Left renal cortex interstitium (tissue), 4 donors: ENCODE measurements at places on chromosomes 12 and 14. TPM values are rescaled to one million over a fixed set of nuclear protein-coding genes. Genes with fewer than 3 reads are reported as not detected.

The WBP11 gene
- polyA plus RNA-seq = 98.1 TPM

The KRT85 gene
- polyA plus RNA-seq = not detected

The PTMS gene
- polyA plus RNA-seq = 694 TPM

The C1S gene
- polyA plus RNA-seq = 51.9 TPM

The DBX2 gene
- polyA plus RNA-seq = 0.17 TPM

The HOXC12 gene
- not detected for polyA plus RNA-seq

The PTPRQ gene
- 15.0 TPM for polyA plus RNA-seq

The KLRF1 gene
- 0.68 TPM for polyA plus RNA-seq

GRCh38 chr12:8466241-8466640 lies 10.5 kb downstream of the CLEC6A start:
- no peak for DNase-seq

DNA sequence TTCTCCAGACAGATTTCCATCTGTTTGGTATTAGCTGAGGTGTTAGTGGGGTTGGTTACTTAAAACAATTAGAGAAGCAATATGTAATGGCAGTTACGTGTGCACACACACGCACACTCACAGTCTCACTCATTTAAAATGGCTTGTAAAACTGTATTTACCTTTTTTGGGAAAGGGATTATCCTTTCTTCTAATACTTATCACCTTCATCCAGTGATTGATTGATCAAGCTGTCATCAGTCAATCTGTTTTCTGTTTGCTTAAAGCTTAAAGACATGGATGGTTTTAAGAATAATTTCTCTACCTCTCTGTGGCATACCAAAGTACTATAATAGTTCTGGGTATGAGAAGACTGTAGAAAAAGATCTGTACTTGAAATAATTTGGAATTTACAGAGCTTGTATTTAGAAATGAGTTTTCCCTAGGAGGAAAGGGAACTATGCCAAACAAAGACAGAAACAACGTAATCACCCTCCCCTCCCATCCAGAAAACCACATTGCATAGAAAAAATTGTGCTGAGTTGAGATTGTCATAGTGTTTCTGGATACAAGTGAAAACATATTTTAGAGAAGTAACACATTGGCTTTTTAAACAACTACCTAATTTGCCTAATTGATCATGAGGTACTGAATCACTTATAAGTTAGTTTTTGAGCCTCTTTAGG lies 455.8 kb downstream of the PCNX1 start:
- DNase-seq = no peak

DNA sequence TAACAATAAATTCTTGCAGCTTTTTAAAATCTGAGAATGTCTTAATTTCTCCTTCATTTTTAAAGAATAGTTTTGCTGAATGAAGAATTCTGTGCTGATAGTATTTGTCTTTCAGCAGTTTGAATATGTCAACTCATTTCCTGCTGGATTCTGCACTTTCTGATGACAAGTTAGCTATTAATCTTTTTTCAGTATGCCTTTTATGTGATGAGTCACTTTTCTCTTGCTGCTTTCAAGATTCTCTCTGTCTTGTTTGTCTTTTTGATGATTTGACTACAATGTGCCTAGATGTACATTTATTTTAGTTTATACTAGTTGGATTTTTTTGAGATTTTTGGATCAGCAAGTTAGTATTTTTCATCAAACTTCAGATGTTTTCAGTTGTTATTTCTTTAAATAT lies 87.9 kb upstream of the AVPR1A start:
- DNase-seq = no peak

DNA sequence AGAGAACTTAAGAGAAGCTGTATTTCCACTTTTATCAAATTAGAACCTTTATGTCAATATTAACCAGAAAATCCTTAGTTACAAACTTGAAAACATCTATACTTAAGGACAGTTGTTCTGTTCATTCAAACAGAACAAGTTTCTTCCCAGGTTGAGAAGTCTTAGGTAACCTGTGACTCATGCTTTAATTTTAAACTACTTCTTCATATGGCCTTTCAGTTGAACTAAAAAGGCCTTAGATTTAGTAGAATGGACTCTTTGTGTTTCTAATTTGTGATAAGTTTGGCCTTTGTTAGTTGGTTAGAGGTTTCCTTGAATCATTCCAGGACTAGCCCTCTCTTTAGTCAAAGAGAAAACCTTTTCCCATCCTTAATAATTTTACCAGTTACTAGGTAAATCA lies 274.2 kb downstream of the FUT8 start:
- DNase-seq = no peak

- no peak for DNase-seq
Measured at GRCh38 chr14:105505101-105505500, 14.1 kb downstream of the TEDC1 start.

- DNase-seq = no peak
Measured at GRCh38 chr14:29178971-29179370, 412.4 kb downstream of the FOXG1 start.

DNA sequence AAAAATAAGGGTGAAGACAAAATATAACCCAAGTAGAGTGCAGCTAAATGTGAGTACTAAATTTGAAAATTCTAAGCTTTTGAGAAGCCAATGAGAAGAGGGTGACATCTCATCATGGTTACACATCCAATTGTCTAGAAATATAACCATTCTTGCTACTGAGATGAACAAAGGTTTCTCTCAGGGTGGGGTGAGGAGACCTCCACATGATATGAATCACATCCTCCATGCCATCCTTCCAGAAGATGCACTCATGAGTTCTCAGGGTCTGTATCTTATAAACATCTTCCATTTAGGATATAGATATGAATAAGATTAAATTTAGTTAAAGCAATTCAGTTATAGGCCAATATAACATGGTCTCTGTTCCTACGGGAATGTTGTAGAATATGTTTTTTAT lies 38.9 kb upstream of the E2F7 start:
- no peak for DNase-seq

- DNase-seq = no peak
Measured at GRCh38 chr14:52923902-52924575, 26.8 kb downstream of the FERMT2 start.

DNA sequence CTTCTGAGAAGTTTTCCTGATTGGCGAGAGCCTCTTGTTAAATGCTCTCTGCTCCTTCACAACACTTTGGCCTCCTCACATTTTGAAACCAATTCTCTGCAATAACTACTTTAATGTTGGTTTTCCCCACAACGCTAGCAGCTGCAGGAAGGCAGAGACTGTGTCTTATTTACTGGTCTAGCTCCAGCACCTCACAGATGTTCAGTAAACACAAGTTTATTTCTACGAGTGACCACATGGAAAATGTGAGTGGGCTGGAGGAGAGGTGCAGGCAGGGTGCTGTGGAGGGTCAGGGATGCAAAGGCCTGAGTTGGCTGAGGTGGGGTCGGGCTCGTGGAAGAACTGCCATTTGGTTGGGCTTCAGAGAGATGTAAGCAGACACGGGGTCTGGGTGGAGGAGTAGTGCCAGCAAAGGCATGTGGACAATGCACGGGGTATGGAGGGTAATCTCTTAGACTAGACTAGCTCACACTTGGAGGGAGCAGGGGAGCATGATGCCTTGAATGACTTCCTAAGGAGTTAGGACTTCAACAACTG lies 117.4 kb upstream of the RTL1 start:
- DNase-seq = no peak

GRCh38 chr12:52390739-52391617 lies 5.5 kb upstream of the KRT84 start:
- no peak for DNase-seq

DNA sequence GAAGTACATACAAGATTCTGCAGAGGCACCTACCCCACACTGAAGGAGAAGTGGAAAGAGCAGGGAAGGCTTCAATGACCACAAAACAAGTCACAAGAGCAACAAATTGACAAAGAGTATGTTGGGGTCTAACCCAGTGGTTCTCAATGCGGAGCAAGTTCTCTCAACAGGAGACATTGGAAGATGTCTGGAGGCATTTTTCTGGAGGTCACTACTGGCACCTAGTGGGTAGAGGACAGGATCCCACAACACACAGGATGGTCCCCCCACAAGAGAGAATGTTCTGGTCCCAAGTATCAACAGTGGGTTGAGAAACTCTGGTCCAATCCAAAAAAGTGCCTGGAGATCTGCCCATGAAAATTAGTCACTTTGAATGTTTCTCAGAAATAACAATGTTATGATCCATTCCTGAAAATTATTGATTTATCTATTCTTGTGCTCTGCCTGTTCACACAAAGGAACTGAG lies 3.4 kb downstream of the SSH1 start:
- no peak for DNase-seq

GRCh38 chr12:79776111-79776510 lies 85.3 kb upstream of the PAWR start:
- DNase-seq = no peak

DNA sequence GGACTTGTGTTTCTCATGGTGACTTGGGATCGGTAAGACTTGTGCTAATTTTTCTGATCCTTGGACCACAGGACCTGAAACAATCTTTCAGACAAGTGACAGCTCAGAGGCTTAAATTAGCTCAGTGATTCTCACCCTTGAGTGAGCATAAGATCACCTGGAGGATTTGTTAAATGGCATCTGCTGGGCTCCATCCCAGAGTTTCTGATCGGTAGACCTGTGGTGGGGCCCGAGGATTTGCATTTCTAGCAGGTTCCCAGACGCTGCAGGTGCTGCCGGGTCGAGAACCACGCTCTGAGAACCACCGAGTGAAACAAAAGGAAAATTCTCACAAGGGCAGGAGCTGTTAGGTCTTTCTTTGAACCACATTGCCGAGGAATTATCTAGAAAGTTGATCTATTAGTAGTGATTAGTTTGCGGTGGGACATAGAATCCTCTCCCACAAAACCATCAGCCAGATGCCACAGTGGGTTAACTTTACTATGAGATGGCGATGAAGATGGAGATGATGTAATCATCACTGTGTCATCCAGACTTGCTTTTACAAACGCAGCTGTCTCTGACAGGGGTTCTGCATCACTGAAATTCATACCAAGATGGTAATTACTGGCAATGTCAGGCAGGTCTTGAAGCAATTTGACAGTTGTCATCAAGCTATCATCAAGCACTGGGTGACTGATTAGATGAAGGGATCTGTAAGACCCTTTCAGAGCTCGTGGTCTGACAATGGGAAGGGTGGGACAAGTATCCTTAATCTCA lies 184.0 kb downstream of the AACS start:
- no peak for DNase-seq

DNA sequence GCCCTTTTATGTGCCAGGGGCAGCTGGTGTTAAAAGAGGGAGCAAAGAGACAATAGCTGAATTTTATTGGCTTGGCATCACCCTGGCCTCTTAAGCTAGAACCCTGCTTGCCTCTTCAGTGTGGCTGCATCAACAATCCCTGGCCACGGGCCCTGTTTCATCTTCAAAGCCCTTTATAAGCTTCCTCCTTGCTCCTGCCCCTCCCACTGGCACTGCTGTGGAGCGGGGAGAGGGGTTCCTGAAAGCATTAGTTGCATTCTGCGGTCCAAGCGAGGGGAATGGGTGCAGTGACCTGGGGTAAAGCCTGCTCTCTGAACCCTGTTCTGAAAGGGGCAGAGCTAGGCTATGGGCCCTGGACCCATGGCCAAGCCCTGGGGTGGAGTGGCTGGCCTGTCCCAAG lies 220 bp upstream of the KRT83 start:
- no peak for DNase-seq

DNA sequence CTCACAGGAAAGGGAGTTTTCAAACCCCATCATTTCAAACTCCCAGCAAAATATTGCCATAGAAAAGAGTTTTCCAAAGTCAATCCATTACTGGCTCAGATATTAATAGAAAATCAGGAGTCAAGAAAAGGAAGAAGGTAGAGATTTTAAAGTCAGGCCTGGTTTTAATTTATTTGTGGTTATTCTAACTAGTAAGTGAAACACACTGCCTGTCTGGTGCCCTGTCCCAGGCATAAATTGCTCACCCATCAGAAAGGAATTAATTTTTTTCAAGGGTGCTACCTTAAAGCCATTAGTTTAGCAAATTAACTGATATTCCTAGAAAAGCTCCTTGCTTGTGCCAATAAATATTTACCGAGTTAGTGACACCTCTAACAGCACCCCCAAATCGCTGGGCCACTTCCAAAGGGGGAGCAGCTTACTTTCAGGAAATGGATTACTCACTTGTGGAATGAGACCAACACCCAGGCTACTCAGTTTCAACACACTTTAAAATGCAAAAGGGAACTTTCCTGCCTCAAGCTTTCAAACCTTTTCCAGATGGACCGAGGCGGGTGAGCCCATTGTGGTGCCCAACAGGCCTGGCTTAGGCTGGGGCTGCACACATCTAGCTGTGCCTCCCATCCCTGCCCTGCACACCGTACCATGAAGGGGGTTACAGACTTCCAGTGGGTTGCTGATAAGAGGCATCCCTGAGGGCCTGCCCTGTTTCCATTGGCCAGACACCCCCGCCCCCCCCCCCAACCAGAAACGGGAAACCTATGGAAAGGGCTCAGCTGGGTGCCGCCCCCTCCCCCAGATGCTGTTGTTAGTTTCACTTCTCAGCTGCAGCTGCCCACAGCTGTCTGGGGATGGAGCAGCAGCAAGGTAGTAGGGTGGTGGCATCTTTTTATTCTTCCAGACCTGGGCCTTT lies 117.2 kb downstream of the SAMD4A start:
- no peak for DNase-seq

GRCh38 chr12:75155962-75156361 lies 53.7 kb downstream of the KCNC2 start:
- DNase-seq = no peak

- no peak for DNase-seq
Measured at GRCh38 chr12:54160089-54160488, 28.7 kb downstream of the SMUG1 start.

DNA sequence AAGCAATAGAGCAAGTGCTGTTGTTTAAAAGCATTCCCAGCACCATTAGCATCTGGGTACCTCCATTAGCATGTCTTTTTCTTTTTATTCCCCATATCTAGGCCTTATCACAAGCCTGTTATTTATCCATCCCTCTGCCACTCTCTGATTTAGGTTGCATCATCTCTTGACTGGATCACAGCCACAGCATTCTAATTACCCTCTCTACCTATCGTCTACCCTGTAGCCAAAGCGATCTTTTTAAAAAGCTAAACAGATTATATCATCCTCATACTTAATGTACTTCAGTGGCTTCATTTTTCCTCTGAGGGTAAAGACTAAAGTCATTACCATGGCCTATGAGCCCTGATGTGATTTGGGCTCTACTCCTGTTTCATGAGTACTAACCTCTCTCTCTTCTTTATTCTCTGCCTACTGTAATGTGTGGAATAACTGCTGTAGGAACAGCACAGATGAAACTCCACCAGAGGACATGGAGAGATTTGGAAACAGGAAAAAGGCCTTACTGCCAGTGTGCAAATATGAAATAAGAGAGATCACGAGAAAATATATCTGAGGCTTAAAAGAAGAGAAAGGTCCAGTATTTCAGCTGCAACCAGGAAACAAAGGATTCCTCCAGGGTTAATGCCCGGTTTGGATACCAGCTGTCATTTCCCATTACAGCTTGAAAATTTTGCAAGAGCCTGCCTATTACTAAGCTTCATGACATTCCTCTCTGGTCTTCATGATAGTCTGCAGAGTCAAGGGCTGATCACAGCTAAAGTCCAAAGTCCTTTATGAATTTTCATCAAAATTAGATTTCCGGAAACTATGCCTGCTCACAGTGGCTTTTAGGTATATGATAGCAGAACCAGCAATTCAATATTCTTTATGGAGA lies 422.5 kb upstream of the PDE3A start:
- DNase-seq = no peak

- no peak for DNase-seq
Measured at GRCh38 chr12:32917094-32917611, 20.6 kb upstream of the PKP2 start.
